ENCODE measurements at places on chromosomes 6 and 20. TPM values are rescaled to one million over a fixed set of nuclear protein-coding genes. Genes with fewer than 3 reads are reported as not detected.

DNA sequence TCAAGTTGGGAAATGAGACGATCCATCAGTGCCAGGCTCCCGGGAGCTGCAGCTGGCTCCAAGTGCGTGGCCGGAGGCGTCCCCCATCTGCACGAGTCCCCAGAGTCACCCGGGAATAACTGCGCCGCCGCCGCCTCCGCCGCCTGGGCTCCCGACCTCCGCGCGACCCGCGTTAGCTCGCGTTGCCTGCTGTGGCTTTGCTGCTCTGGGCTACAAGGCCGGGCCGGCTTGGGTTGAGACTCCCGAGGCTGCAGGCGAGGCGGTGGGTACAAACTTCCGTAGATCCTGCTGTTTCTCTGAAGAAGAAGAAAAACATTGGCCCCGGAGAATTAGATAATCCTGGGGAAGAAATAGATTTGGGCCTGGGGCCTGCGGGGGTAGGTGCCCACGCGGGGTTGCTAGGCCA lies 7.4 kb upstream of the LAMP5 start:
- DNase-seq = no peak

DNA sequence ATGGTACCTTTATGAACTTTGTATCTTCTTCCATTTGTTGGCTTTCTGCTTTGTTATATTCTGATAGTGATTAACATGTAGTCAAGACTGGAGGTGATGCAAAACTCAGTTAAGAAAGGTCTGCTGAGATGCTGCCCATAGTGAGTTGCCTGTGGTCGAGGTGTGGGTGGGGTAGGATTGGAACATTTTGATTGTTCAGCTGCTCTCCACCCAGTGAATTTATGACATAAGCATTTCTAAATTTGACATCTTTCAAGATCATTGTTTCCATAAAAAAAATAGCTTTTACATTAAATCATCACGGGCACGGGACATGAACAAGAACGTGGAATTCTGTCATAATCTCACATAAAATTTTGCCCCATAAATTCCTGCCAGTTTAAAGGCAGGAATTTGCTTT lies 146.6 kb upstream of the POU3F2 start:
- DNase-seq = no peak

DNA sequence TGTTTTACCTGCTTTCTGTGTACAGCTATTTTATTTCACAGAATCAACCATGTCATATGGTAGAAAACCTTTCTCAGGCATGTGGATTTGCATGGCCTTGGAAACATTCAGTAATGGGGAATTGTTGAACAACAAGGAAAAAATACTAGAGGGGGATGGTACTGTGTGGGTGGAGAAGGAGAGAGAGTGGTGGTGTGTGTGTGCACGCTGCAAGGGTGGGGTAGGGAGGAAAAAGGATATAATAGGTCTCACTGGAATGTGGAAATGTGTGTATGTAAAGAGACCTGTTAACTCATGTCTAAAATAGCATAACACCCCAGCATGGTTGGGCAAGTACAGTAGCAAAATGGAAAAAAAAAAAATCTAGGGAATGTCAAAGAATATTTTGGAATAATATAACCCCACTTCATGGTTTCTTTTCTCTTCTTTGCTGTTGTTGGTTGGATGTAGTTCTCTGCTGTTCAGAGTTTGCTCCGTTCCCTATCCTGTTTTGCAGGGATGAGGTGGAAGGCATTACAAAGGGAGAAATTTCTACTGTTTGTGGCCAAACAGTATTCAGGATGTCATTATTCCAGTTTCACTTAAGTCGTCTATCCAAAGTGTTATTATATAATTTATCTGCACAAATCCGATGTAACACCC lies 93.9 kb upstream of the CITED2 start:
- DNase-seq = no peak

- DNase-seq = no peak
These were observed 179.3 kb downstream of the TBXT start for GRCh38 chr6:165988302-165988756.

- DNase-seq = no peak
These were observed 54.3 kb downstream of the TAF4 start for GRCh38 chr20:62011403-62011790.

DNA sequence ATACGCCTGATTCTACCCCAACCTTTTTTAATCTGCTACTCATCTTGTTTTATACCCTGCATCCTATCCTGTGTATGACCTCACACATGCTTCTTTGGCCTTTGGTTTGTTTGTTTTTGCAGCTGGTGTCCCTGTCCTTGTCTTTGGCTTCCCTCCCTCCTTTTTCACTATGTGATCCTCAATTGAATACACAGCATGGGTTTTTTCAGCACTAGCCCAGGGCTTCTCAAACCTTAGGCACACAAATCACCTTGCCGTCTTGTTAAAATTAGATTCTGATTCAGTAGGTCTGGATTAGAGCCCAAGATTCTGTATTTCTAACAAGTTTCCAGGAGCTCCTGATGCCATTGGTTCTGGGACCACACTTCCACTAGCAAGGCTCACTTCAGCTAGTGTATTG lies 321.5 kb upstream of the MAN1A1 start:
- no peak for DNase-seq

DNA sequence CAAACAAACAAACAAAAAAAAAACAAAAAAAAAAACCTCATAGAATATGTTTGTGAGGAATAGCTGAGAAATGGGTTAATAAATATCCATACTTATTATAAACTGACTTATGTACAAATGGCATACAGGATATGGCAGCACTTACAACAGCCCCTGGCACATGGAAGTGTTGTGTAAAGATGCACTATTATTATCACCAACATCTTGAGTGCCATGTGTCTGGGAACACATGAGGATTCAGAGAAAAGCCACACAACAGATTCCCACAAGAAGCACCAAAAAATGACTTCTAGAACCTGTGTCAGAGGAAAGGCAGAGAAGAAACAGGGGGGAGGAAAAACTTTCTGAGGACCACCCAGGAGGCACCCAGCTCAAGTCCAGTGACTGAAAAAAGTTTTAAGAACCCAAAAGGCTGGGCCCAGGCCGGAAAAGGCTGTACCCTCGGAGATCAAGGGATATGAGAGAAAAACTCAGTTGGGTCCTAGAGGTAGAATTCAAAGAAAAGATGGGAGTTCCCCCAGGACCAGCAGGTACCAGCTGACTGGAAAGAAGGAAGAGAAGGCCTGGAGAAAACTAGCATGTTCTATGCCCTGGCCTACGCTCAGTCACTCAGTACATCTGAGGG lies 9.4 kb upstream of the TAF8 start:
- no peak for DNase-seq

The RAE1 gene
- 33.8 TPM for total RNA-seq
